Activated T-cell treated with anti-CD3 and anti-CD28 coated beads, Interleukin-2, amount 50 U/mL, for 72 hours (primary cell): ENCODE measurements at places on chromosomes 7 and 10. TPM values are rescaled to one million over a fixed set of nuclear protein-coding genes. Genes with fewer than 3 reads are reported as not detected.
A peak's percentile ranks its signal among the peaks of the same experiment; 100 is the strongest.

DNA sequence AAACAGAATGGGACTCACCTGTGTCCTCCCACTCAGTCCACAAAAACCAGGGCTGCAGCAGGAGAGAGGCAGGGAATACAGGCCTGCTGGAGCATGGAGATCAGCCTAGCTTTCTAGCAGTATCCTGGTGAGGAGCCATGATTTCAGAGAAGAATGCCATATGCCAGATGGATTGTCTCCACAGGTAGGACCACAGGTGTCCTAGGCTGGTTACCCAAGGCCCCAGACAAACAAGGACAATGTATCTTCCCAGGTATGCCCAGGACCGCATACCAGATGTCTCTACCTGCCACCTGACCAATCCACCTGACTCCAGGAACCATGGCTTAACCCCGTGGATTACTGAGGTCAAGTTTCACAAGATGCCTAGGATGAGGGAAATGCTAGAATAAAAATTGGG is 295.4 kb upstream of the NPSR1 start:
- DNase-seq: no peak

GRCh38 chr10:23439961-23440889 is 1.4 kb downstream of the OTUD1 start:
- DNase-seq: peak; percentile 46

- DNase-seq: no peak
Measured at GRCh38 chr7:30815951-30816644, 44.9 kb downstream of the MINDY4 start.

GRCh38 chr7:4037877-4038276 is 644.2 kb upstream of the FOXK1 start:
- DNase-seq: no peak

- no peak for DNase-seq
Measured at GRCh38 chr7:85774986-85775385, 588.1 kb upstream of the SEMA3D start.

GRCh38 chr10:15545884-15546283 is 173.8 kb downstream of the ITGA8 start:
- DNase-seq: no peak

GRCh38 chr7:106102387-106102966 is 9.6 kb downstream of the SYPL1 start:
- no peak for DNase-seq

GRCh38 chr7:33762911-33763306 is 142.4 kb upstream of the BMPER start:
- DNase-seq: no peak

DNA sequence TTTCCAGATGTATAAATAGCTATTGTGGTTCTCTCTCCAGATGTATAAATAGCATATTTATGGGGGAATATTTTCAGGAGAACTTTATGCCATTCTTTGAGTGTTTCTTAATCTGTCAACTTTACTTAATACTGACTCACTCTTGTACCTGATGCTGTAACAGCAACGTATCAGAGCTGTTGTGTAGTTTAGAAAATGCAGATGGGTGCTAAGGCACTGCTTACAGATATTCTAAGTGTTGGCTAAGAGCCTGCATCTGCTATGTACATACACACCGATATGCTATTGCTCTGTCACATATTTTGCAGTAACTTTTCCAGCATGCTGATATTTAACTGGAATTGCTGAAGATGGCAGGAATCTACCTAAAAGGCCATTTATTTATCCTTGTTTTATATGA is 71.9 kb downstream of the WDR37 start:
- no peak for DNase-seq

DNA sequence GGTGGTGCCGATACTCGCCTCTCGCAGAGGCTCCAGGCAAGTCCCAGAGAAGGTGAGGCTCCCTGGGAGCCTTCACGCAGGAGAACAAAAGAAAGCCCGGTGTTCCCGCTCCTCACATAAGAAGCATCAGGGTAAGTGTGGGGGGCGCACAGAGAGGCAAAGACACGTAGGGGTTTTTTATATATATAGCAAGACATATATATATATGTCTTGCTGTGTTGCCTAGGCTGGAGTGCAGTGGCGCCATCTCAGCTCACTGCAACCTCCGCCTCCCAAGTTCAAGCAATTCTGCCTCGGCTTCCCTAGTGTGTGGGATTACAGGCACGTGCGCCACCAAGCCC is 61.3 kb downstream of the PDIA4 start:
- no peak for DNase-seq

DNA sequence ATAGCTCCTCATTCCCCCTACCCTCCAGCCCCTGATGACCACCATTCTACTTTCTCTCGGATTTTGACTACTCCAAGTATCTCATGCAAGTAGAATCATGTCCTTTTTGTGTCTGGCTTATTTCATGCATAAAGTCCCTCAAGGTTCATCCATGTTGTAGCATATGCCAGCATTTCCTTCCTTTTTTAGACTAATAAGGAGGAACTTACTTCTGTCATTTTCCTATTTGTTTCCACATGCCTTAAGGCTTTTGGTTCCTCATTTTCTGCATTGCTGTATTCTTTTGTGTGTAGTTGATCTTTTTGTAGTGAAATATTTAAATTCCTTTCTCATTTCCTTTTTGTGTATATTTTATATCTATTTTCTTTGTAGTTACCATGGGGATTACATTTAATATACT is 376.9 kb downstream of the CALN1 start:
- DNase-seq: no peak

- no peak for DNase-seq
Measured at GRCh38 chr10:102505462-102506115, 1.8 kb downstream of the SUFU start.

- DNase-seq: no peak
Measured at GRCh38 chr7:100077205-100077604, 4.3 kb downstream of the ZNF3 start.

DNA sequence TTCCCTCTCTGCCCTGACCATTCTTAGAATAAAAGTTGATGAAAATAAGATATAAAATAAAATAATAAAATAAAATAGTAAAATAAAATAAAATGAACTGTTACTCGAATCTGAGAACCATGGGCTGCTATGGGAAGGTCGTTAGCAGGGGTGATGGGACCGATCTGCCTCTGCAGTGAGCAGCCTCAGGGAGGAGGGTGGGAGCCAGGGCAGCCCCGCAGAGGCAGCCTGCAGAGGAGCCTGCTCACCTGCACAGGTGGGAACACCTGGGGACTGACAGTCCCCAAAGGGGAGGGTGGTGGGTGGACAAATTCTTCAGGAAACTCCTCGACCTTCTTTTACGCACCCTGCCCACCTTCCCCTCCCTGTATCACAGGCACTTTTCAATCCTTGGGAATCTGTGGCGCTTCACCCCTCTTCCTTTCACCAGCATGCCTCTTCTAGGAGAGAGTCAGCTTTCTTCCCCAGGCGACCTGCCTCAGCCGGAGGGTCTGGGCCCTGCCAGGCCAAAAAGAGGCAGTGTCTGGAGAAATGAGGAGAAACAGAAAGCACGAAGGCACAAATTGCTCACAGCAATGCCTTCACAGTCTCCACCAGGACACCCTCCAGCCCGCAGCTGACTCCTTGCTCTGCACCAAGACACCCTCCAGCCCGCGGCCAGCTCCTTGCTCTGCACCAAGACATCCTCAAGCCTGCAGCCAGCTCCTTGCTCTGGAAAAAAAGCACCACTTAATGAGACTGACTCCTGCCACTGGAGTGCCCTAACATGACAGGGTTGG is 368.4 kb upstream of the SHH start:
- DNase-seq: no peak

DNA sequence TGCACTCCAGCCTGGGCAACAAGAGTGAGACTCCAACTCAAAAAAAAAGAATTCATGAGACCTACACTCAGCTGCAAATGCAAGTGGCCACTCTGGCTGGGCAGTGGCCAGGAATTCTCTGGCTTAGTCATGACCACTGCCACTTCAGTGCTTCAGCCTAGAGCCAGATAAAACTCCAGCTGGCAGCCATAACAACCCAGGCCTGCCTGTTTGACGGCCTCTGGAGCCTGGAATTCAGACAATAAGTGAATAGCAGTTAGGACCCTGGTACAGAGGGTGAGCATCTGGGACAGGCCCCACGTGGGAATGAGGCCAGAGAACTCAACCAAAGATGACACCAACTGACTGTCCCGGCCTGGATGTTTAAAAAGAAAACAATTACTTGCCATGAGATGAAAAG is 18.9 kb downstream of the RCC1L start:
- no peak for DNase-seq

DNA sequence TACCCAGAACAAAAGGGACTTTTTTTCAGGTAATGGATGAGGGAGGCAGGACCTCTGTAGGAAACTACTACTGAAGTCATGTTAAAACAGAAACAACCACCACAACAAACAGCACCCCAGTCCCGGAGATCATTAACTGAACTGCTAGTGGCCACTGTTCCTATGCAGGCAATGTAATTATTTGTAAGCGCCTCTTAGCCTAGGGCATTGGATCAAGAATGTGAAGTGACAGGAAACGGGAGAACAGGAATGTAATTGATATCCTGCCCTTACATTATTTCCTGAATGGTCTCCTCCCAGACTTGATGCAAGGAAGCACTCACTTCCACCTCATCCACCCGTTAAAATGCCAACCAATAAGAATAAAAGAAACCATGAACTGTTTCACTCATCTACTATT is 16.7 kb upstream of the GAD2 start:
- DNase-seq: no peak

GRCh38 chr10:98321186-98321780 is 53.3 kb upstream of the LOXL4 start:
- DNase-seq: no peak

DNA sequence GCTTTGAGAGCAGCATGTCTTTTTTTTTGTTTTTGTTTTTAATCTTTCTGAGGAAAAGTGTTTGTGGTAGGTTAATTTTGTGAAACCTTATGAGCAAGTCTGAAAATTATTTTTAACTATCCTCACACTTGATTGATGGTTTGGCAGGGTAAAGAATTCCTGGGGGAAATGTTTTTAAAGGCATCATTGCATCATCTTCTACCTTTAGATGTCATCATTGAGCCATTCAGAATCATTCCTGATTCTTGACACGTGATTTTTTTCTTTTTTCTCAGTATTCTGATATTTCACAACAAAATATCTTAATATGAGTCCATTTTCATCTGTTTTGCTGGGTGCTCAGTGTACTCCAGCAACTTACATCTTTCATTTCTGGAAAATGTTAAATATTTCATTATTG is 28.3 kb downstream of the PALS2 start:
- no peak for DNase-seq

DNA sequence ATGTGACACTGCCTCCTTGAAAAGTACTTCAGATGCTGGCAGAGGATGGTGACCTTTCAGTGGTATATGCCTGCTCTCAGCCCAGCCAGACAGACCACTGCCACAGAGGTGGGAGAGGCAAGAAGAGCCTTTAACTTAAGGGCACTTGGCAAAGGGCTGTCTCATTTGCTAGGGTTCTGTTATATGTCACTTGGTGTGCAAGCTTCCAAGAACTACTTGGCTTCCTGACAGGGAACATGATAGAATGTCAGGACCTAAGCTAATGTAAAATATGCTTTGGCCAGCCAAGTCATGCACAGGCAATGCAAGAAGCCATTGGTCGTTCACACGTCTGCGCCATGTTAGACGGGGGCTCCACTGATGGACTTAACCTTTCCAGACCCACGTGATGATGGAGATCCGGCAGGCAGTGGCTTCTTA is 54.7 kb downstream of the RBM20 start:
- no peak for DNase-seq

GRCh38 chr7:139494835-139495579 is 11.5 kb upstream of the KLRG2 start:
- peak; percentile 14 for DNase-seq

GRCh38 chr10:22552888-22553378 is 161.4 kb downstream of the PIP4K2A start:
- DNase-seq: no peak

- no peak for DNase-seq
Measured at GRCh38 chr7:2433713-2434550, 30.5 kb downstream of the CHST12 start.

DNA sequence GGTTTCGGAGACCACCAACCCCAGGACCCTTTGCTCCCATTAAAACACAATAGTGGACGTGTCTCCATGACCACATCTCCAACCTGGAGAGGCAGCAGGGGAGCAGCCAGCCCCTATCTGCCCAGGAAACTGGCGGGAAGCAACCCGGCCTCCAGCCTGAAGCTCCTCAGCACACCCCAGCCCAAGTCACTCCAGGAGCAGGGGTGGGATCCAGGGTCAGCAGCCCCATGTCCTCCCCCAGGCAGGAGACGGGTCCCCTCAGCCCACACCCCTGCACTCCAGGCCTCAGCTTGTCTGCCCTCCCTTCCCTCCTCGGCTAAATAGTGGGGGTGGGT is 601 bp downstream of the ADAM8 start:
- DNase-seq: no peak

Gene LOXL4
- not detected for total RNA-seq

Gene CFTR
- total RNA-seq: not detected

Gene ADAMTS14
- total RNA-seq: 0.24 TPM

Gene KCNH2
- 0.77 TPM for total RNA-seq

Gene PNLIP
- total RNA-seq: not detected

Gene CYP3A7
- total RNA-seq: not detected

Gene CYP2C19
- 0.42 TPM for total RNA-seq
